Type B pancreatic cell (in vitro differentiated cells): ENCODE measurements at places on chromosomes 5 and 9.

DNA sequence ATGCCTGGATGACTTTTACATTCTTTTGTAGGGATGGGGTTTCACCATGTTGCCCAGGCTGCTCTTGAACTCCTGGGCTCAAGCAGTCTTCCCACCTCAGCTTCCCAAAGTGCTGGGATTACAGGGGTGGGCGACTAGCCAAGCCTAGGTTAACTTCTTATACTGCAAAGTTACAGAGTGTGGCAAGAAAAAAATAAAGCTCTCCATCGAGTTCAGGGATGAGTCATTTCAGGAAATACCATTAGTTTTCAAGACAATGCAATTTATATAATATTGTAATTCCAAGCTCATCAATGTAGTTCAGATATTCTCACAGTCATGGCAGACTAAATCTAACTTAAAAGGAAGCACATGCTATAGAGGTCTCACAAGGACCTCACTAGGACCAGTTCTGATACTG, 11.5 kb upstream of the ABO start:
- H3K27me3 ChIP-seq, result no peaks in the 10 kb centered on the region
- H3K4me1 ChIP-seq, result no peaks in the 10 kb centered on the region
- DNase-seq, result no peak
- no peak overlapping the region for H3K4me3 ChIP-seq
- no peaks in the 10 kb centered on the region for H3K36me3 ChIP-seq

DNA sequence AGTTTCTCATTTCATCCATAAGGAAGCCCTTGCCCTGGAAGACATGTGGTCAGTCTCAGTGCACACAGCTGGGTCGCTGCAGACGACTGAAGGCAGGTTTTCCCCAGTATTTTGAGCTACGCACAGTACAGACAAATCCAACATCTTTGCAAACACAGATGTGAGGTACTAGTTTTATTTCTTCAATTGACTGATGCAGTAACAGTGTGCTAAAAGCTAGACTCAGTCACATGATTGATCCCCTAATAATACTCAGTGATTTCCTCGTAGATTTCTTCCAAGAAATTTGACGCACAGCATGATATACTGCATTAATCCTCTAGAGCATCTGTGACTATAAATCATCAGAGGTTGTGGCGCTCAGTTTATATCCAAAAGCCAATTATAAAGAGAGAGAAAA, 346.1 kb downstream of the DIRAS2 start:
- no peaks in the 10 kb centered on the region for H3K36me3 ChIP-seq
- no peak overlapping the region for H3K27ac ChIP-seq
- H3K4me3 ChIP-seq, result no peak overlapping the region
- no peak for DNase-seq
- H3K4me1 ChIP-seq, result peaks cover 28% of the 10 kb centered on the region
- H3K27me3 ChIP-seq, result no peaks in the 10 kb centered on the region

DNA sequence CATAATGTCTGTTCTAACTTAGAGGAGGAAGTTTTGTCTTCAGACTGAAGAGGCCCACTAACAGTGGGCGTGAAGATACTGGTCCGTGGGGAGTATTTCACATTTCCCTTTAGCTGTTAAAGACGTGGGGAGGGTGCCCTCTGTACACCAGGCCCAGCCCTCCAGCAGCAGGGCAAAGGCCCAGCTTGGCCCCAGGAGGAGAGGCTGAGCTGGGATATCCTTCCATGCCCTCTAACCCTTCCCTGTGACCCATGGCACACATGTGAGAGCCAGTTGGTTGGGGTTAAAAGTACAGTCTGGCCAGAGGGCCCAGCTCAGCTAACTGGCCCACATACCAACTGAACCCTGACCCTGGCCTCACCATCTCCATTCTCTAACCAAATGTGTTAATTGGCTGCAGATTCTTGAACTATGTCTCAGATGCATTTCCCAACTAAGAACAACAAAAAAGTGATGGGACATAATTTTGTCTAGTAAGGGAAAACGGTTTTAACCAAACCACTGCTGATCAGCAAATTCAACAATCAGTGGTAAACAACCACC, 74.4 kb downstream of the LHFPL2 start:
- H3K4me3 ChIP-seq, result no peak overlapping the region
- peaks cover 55% of the 10 kb centered on the region for H3K4me1 ChIP-seq

DNA sequence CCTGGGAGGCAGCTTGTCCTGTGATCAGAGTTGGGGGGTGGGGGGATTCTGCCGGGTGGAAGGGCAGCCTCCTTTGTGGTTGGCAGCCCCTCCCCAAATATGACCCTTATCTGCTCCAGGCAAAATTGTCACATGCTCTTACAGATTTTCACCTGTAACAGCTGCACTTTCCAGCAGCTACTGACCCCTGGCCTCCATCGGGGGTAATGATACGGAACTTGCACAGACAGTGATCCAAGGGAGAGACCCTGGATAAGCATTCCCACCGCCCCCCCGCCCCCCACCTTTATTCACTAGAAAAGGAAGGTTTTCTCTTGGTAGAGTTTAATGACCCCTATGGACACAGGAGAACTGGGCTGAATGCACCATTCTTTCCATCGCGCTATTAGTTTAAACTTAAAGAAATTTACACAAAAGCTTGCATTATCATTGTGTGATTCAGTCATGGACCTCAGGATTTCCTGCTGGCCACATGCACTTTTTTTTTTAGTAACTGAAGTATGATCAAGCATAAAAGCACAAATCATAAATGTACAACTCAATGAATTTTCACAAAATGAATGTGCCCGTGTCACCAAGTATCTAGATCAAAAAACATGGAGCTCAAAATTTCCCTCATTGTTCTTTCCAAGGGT, 10.7 kb upstream of the ZBTB34 start:
- no peak for DNase-seq
- H3K36me3 ChIP-seq, result no peaks in the 10 kb centered on the region
- no peak overlapping the region for H3K4me3 ChIP-seq
- peaks cover 17% of the 10 kb centered on the region for H3K27me3 ChIP-seq
- no peaks in the 10 kb centered on the region for H3K4me1 ChIP-seq

DNA sequence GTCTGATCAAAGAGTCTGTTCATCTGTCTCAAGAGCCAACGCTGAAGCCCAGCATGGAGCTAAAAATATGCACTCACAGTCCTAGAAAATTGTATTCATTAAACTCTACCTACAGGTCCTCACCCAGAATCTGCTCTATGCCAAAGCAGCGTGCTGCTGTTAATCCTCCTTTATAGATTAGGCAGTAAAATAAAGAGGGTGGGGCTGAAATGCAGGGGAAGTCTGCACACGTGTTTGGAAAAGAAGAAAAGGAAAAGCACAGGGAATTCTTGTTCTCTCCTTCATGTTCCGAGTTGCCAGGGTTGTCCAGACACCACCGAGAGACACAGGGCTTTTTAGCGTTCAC, 121.4 kb upstream of the TMEM161B start:
- no peaks in the 10 kb centered on the region for H3K4me1 ChIP-seq
- no peak for DNase-seq
- peaks cover 51% of the 10 kb centered on the region for H3K27me3 ChIP-seq
- H3K4me3 ChIP-seq, result no peak overlapping the region
- no peaks in the 10 kb centered on the region for H3K36me3 ChIP-seq
- no peak overlapping the region for H3K27ac ChIP-seq

DNA sequence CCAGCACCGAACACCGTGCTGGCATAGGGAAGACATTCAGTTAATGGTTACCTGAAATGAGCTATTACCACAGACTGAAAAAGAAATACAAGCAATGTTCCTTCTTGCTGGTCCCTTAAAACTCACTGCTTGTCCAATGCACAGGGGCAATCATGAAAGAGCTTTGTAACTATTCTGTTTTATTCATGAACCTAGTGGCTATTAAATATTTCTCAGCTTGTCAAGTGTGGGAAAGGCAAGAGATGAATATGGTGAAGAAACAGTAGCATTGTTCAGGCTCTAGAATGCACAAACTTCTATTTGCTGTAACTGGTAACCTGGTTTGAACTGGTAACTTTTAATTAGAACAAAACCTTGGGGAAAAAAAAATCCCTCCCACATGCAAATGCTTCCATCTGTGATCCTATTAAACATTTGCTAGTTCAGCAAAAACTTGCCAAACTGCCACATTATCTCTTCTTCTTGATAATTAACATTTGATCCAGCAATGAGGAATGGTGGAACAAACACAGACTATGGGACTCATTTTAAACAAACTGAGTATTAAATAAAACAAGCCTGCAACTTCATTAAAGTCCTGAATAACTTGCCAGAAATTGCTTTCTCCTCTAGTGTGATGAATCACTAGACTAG, 36.1 kb downstream of the YIPF5 start:
- no peaks in the 10 kb centered on the region for H3K27me3 ChIP-seq
- H3K4me3 ChIP-seq, result no peak overlapping the region
- no peaks in the 10 kb centered on the region for H3K36me3 ChIP-seq

DNA sequence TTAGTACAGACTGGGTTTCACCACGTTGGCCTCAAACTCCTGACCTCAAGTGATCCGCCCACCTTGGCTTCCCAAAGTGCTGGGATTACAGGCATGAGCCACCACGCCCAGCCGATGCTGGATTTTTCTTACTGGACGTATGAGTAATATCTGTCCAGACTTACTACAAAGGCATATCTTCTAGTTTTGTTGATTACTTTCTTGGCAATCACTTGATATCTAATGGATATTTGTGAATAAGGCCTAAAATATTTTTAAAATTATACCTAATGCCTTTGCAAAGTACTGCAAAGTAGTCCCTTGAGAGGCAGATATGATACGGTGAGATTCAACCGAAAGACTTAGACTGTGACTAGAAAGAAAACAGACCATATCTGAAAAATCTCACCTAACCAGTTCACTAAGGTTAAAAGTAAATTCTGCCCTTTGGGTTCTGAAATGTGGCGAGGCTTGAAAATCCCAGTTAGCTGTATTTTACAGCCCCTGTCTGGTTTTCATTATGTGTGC, 152.1 kb downstream of the GNAQ start:
- H3K27ac ChIP-seq, result peak overlapping the region; percentile 69
- H3K4me1 ChIP-seq, result peaks cover 55% of the 10 kb centered on the region
- DNase-seq, result no peak
- peaks cover 4% of the 10 kb centered on the region for H3K36me3 ChIP-seq

DNA sequence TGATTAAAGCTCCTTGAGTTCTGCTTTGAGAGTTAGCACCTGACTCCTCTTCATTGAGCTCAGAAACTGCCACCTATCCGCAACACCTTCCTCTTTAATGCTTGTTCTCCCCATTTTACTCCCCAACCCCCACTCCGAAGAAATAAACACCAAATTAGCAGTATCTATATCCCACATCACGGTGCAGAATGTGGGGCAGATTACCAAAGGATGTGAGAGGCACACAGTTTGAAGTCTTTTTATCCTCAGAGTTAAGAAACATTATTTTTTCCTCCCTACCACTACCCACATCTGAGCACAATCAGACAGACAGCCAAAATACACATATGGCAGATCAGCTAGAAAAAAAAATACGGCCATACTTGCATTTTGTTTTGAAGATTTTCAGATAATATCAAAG, 26.1 kb upstream of the IL7R start:
- H3K4me3 ChIP-seq, result no peak overlapping the region
- H3K36me3 ChIP-seq, result no peaks in the 10 kb centered on the region
- no peak overlapping the region for H3K27ac ChIP-seq
- H3K4me1 ChIP-seq, result no peaks in the 10 kb centered on the region
- peaks cover 8% of the 10 kb centered on the region for H3K27me3 ChIP-seq

- no peak for DNase-seq
- H3K27me3 ChIP-seq, result no peaks in the 10 kb centered on the region
- H3K4me3 ChIP-seq, result peak overlapping the region; percentile 36
- H3K27ac ChIP-seq, result no peak overlapping the region
- H3K4me1 ChIP-seq, result peaks cover 24% of the 10 kb centered on the region
Measured at GRCh38 chr5:126597156-126597555, 2.1 kb upstream of the ALDH7A1 start.

GRCh38 chr5:31556461-31556860, 24.4 kb downstream of the C5orf22 start:
- no peak for DNase-seq
- no peaks in the 10 kb centered on the region for H3K27me3 ChIP-seq
- no peak overlapping the region for H3K27ac ChIP-seq
- H3K36me3 ChIP-seq, result peaks cover 30% of the 10 kb centered on the region

- H3K4me1 ChIP-seq, result peaks cover 8% of the 10 kb centered on the region
- no peak overlapping the region for H3K27ac ChIP-seq
- peaks cover 7% of the 10 kb centered on the region for H3K27me3 ChIP-seq
Measured at GRCh38 chr5:6843821-6844220, 130.6 kb downstream of the TENT4A start.

GRCh38 chr5:173538654-173539053, 77.8 kb downstream of the BOD1 start:
- no peak overlapping the region for H3K4me3 ChIP-seq
- H3K36me3 ChIP-seq, result no peaks in the 10 kb centered on the region
- no peak for DNase-seq
- H3K27ac ChIP-seq, result no peak overlapping the region
- H3K4me1 ChIP-seq, result no peaks in the 10 kb centered on the region

- DNase-seq, result no peak
- peak overlapping the region; percentile 3 for H3K27ac ChIP-seq
- H3K27me3 ChIP-seq, result no peaks in the 10 kb centered on the region
- H3K4me3 ChIP-seq, result no peak overlapping the region
Measured at GRCh38 chr5:32326216-32326772, 13.6 kb upstream of the MTMR12 start.

- no peak for DNase-seq
- H3K27me3 ChIP-seq, result no peaks in the 10 kb centered on the region
- H3K4me3 ChIP-seq, result no peak overlapping the region
- peaks cover 24% of the 10 kb centered on the region for H3K36me3 ChIP-seq
- no peak overlapping the region for H3K27ac ChIP-seq
Measured at GRCh38 chr5:109788596-109788995, 98.9 kb downstream of the MAN2A1 start.

- peaks cover 6% of the 10 kb centered on the region for H3K36me3 ChIP-seq
- H3K4me3 ChIP-seq, result no peak overlapping the region
- no peaks in the 10 kb centered on the region for H3K4me1 ChIP-seq
Measured at GRCh38 chr5:82320966-82321365, 42.8 kb upstream of the RPS23 start.

GRCh38 chr5:5683174-5683573, 260.7 kb downstream of the ICE1 start:
- H3K27ac ChIP-seq, result no peak overlapping the region
- DNase-seq, result no peak
- H3K36me3 ChIP-seq, result peaks cover 3% of the 10 kb centered on the region
- H3K4me3 ChIP-seq, result no peak overlapping the region

DNA sequence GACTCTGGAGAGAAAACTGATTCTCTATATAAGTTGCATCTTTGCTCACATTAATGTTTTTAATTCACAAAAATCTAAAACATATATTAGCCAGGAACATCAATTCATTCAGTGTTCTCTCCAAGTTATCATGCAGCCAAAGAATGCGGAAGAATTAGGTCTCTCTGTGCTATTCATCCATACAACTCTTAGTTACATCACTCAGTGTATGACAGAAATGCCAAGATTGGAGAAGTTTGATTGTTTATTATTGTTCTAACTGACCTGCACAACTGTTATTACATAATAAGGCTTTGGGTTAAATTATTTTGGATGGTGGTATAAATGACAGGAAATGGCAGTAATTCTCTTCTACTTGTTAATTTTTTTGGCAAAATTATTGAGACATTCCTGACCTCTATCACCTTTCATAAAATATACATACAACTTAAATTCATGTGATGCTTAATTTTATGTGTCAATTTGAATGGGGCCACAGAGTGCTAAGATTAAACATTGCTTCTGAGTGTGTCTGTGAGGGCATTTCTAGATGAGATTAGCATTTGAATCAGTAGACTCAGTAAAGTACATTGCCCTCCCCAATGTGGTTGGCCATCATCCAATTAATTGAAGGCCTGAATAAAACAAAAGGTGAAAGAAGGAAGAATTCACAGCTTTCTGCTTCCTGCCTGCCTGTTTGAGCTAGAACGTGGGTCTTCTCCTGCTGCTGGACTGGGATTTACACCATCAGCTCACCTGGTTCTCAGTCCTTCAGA, 70.2 kb downstream of the NR2F1-AS1 start:
- no peak for DNase-seq
- no peak overlapping the region for H3K4me3 ChIP-seq
- no peak overlapping the region for H3K27ac ChIP-seq
- no peaks in the 10 kb centered on the region for H3K4me1 ChIP-seq
- no peaks in the 10 kb centered on the region for H3K27me3 ChIP-seq
